ENCODE measurements at places on chromosomes 1 and 21. TPM values are rescaled to one million over a fixed set of nuclear protein-coding genes. Genes with fewer than 3 reads are reported as not detected.

DNA sequence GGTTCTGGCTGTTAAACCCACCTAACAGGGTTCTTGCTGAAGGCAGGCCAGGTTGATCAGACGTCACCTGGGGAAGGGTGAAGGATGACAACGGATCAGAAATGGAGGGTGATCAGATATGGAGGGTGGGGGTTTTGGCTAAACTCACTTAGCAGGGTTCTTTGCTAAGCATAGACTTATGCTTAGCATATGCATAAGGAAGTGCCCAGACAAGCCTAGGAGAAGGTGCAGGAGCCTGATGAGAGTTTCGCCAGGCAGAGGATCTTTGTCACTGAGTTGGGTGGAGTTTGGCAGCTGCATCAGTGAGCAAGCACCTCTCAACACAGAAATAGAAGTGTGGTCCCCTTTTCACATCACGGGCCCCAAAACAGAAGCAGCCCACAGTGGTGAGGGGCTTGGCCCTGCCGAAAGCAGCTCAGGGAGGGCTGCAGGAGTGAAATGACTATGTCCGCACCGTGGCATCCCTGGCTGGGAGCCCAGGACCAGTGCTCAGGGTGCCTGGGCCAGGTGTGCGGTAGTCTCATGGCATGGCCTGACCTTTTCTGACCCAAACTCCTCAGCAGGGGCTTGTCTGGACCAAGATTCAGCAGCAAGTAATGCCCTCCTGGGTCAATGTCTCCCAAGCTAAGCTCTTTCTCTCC, 101.6 kb downstream of the AJAP1 start:
- no peak for DNase-seq

- DNase-seq: no peak
Observed at GRCh38 chr21:43608225-43608624, 51.1 kb downstream of the HSF2BP start.

GRCh38 chr1:6027591-6027990, 18.1 kb upstream of the KCNAB2 start:
- no peak for DNase-seq

GRCh38 chr1:52928015-52928404, 934 bp downstream of the SCP2 start:
- DNase-seq: no peak

GRCh38 chr1:20164694-20165202, 21.1 kb upstream of the UBXN10 start:
- DNase-seq: no peak

DNA sequence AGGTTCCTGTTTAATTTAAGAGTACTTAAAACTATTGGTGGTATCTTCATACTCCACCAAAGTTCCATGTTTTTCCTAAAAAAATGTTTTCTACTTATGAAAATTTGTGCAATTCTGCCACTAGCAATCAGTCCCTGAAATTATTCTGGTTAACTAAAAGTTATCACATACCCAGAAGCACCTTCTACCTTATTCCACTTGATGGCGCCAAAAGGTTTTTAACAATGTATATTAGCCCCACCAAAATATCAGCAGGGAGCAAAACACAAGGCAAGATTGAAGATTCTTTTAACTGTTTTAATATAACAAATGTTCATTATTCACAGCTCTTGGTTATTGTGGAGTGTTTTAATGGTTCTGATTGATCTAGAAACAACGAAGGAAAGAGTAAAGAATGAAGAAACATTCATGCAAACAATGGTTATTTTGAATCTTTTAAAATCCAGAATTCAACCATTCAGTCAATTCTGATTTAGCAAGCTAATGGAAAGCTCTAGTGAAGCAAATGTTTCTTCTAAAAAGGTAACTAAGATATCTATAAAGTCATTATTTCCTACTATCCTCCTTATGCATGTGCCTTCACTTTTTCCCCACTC, 67.2 kb downstream of the TTLL7 start:
- no peak for DNase-seq

DNA sequence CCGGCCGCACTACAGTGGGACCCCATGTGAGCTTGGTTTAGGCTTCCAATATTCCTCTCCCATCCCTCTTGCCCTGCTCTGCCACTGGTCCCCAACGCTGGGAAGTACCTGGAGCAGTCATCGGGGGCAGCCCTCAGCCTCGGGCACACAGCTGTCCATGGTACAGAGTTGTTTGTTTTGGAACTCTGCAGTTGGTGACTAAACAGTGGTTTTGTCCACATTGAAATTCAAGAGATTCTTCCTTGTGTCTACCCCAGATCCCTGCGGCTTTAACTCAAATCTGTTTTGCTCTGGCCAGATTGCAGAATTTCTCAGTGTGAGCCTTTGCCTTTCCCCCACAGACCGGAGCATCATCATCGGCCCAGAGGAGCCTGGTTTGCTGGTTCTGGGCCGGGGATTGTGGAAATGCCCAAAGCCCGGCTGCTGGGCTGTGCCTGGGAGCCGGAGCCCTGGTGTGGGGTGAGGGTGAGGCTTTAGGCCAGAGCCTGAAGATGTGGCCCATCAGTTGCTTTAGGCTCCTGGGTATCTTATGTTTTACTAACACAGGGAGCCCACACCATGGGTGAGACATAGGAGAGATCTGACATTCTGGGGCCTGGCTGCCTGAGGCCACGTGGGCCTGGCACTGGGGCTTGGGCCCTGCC, 93.2 kb downstream of the ARHGEF10L start:
- no peak for DNase-seq

DNA sequence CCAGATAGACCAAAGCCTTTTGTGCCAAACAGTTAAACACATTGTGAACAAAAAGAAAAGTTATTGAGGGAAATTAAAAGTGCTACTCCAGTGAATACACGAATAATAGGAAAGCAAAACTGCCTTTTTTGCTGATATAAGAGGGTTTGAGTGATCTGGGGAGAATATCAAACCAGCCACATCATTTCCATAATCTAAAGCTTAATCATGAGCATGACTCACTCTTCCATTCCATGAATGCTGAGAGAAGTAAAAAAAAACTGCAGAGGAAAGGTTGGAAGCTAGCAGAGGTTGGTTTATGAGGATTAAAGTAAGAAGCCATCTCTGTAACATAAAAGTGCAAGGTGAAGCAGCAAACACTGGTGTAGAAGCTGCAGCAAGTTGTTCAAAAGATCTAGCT, 350.6 kb upstream of the NCAM2 start:
- DNase-seq: no peak

DNA sequence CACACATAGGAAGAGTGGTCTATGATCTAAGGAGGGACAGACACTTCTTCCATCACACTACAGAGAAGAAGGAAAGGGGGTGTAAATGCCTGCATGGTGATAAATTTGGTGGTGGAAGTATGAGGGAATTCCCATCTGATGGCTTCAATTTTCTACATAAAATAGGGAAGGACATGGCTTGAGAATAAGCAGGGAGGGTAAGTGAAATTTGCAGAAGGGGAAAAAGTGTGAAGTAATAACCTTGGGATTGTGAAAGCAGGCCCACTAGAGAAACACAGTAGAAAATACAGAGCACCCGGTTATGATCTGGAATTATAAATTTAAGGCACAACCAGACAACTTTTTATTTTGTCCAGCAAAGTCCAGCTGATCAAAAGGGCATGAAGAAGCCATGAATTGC, 22.7 kb upstream of the HIVEP3 start:
- DNase-seq: no peak

The BATF3 gene
- 1.7 TPM for polyA plus RNA-seq

All from BJ (cell line).